ENCODE measurements at places on chromosomes 3 and 15.

DNA sequence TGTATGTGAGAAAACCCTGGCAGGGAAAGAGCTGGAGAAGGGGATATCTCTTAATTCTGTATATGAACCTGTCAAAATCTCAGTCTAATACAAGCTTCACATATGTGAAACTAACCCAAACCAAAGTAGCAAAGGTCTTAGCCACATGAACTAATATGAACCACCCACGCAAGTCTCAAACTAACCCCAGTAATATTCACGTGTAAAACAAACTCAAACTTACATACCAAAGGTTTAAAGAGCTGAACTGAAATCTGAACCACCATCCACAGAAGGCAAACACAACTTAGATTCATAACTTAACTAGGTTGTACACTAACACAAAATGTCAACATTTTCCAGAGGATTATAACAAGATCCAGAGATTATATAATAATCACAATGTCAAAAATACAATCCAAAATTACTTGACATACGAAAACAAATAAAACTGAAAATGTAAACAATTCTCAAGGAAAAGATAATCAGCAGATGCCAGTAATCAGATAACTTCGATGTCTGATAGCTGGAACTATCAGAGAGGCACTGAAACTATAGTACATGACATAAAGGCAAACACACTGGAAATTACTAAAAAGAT is 64.1 kb downstream of the VPS13C start:
- DNase-seq: no peak

DNA sequence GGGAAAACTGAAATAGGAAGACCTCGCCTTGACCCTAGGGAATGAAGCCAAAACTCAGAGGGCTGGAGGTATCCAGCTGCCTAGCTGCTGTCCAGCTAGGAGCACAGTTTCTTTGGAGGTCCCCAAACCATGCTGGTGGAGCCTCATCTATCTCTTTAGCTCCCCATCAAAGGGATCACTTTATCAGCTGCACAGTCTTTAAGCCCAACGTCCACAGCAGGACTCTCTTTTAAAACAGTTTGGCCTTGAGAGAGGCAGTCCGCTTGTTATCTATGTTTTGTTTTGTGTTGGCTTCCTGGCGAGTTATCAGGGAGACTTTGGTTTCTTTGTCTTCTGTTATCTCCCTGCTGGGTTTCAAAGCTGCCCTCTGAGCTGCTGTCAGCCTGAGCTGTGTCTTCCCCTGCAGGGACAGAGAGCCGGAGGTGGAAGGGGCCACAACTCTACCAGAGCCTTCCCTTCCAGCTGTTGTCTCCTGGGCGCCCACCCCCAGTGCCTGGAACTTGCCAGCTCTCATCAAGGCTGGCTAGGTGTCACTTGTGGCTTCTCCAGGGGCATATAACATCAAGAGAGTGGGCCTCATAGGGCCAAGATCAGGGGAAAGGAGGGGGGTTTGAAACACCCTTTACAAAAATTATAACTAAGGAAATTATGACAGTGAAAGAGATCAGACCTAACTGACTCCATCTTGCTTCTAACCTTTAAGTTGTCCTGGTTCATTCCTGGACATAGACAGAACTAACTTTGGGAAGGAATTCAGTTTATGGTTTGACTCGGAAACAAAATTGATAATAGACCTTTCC is 61.4 kb upstream of the C15orf39 start:
- no peak for DNase-seq

GRCh38 chr3:133591271-133591742 is 17.8 kb downstream of the CDV3 start:
- DNase-seq: no peak

DNA sequence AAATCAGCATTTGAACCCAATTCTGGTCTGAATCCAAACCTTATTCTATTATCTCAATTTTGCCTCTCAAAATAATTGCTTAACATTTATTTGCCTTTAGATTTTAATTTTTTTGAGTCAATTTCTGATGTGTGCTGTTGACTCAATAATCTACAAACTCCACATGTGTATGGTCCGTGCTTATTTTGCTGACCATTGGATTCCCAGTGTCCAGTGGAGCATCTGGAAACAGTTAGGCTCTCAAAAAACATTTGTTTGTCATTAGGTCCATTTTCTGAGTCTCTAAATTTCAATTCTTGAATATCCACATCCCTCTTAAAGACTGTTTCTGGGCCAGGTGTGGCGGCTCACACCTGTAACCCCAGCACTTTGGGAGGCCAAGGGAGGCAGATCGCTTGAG is 19.2 kb upstream of the MYZAP start:
- DNase-seq: no peak

DNA sequence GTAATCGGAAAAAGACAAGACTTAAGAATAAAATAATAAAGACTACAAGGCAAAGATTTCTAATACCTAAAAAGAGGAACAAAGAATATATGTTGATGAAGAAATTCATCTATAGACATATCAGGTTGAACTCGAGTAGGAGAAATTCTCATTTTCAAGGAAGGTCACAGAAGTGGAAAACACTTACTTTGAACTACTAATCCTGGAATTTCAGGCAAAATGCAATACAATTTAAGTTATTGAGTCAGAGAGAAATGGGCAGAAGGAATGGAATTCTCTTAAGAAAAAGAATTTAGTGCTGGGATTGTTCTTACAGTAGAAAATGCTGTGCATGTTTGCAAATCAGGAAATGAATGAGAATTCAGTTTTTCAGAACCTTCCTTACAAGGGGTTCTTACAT is 135.9 kb upstream of the TGFBR2 start:
- no peak for DNase-seq

DNA sequence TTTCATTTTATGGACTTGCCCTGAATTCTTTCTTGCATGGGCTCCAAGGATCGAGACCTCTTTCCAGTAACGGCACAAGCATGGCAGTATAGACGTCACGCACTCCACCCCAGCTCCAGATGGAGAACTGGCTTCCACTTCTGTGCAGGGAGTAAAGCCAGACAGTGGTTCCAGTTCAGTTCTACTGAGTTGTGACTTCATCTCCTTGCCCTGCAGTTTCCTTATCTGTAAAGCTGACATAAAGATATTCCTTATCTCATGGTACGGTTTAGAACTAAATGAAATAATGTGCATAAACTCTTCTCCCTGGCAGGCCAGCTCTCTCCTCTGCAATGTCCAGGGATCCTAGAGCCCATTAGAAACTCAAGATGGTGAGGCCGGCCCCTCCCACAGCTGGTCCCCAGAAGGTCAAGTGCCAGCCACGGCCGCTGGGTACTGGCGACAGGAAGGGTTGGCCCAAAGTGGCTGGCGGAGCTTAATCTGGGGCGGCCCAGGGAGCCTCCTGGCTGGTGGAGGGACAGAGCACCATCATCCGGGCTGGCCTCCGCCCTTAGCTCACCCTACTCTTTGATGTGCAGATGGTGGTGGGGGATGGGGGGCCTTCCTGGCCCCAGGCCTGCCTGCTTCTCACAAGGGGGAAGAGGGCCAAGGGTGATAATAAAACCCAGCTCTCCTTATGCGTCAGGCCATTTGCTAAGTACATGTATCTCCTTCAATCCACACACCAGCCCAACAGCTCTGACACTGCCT is 7.2 kb downstream of the MESP2 start:
- no peak for DNase-seq

DNA sequence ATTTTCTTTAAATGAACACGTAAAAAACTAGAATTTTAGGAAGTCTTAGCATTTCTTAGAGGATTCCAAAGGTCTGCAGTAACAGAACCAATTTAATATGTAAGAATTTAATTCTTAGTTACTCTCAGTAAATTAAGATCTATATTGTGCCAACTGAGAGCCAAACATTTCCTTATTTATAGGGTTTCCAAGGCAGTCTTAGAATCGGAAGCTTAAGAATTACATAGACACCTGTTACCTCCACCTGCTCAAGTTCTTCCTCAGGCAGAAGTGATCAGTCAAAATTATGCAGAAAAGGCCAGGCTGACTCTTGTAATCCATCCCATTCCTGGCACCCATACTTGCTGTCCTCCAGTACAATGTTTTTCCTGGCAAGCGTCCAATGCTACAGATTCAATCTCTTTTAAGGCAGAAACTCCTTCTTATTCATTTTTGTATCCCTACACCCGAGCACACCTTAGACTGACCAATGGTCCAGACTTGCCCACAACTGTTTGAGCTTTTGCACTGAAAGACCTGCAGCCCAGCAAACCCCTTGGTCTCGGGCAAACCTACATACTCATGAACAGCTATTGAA is 64.3 kb downstream of the NCEH1 start:
- no peak for DNase-seq

GRCh38 chr3:45583021-45583851 is 11.3 kb upstream of the LIMD1 start:
- DNase-seq: no peak

DNA sequence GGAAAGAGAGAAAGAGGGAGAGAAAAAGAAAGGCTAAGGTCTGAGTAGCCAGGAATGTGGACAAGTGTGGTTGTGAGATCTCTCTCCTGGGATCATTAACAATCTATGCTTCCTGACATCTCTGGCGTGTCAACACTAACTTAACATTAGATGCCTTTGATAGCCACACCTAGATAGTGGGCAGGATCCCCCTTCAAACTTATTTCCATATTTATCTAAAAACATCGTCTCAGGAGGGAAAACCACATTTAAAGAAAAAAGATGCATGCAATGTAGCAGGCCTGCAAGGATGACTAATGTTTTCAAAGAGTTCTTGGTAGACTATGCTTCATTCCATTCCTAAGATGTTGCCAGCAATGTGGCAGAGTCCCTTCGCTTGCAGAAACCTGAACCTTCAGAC is 80.9 kb downstream of the MLH1 start:
- DNase-seq: no peak

GRCh38 chr15:40379853-40380252 is 2.7 kb upstream of the KNSTRN start:
- DNase-seq: no peak

- no peak for DNase-seq
Observed at GRCh38 chr3:58020783-58021071, 12.5 kb downstream of the FLNB start.

DNA sequence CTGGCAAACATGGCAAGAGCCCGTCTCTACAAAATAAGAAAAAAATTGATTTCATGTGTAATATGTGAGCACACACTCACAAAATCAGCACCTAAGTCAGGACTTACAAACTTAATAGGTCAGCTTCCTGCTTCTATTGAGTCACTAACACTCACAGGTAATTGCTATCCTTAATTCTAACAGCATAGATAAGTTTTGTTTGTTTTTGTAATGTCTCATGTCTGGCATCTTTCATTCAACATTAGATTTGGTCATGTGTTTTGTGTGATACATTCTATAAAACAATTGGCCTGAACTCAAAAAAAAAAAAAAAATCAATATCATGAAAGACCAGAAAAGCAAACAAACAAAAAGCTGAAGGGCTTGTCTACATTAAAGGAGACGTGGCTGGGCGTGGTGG is 564.7 kb downstream of the AGBL1 start:
- DNase-seq: no peak

- no peak for DNase-seq
Observed at GRCh38 chr3:77467702-77468625, 428.1 kb downstream of the ROBO2 start.

GRCh38 chr3:140186421-140186920 is 251.5 kb downstream of the CLSTN2 start:
- DNase-seq: no peak

GRCh38 chr15:70826634-70827033 is 27.3 kb downstream of the LARP6 start:
- no peak for DNase-seq

GRCh38 chr15:29849716-29850115 is 27.4 kb upstream of the TJP1 start:
- DNase-seq: no peak

- DNase-seq: no peak
Observed at GRCh38 chr3:193783166-193783896, 190.3 kb downstream of the OPA1 start.

GRCh38 chr3:56816061-56816460 is 14.3 kb upstream of the ARHGEF3 start:
- no peak for DNase-seq

GRCh38 chr3:137039570-137039969 is 81.8 kb downstream of the IL20RB start:
- DNase-seq: no peak

DNA sequence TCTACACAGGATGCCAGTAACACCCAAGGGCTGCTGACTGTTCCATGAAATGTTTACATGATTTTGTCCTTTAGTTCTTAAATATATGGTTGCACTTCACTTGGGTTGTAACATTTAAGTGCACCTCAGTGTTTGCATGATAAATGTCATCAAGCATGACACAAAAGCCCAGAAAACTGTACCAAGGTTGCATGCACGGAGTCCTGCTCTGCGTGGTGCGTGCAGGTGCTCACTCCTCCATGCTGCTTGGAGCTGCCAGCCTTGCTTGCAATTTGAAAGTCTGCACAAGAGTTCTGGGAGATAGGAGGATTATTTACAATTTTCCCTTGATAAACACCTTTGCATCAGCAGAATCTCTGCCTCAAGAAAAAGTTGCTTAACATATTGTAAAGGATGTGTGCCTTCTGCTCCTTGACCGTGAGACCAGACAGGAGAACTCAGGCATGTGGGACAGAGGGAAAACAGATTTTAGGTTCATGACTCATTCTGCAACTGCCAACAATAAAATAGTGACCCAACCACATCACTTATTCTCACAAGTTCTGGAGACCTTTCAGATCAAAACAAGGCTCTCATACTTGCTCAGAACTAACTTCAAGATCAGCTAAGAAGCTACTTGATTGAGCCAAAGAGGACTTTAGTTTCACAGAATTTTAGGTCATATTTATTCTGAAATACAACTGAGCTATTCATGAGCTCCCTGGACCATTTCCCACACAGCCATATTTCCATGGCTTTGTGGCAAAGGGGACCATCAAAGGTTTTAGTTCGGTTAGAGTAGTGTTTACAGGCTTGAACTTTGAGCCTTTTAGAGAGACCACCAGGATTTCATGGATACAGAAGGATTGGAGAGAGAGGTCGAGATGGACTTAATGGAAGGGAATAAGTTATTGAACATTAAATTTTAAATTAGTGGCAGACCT is 128.4 kb upstream of the ZBED2 start:
- DNase-seq: no peak

DNA sequence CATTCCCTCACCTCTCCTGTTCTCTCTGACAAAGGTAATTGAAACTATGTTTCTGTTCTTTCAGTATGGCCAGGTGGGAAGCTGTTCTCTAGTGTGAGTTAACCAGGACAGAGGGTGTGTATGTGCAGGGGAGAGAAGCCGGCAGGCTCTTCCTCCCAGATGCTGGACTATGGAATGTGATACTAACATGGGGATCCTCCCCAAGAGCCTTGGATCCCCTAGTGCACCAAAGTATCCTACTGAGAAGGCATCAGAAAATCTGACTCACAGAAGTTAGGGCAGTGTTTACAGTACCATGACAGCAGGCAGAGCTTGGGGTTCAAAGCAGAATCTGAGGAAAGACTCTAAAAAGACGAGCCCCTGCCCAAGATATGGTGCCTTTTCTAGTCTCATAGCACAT is 123.1 kb downstream of the APBA2 start:
- no peak for DNase-seq

DNA sequence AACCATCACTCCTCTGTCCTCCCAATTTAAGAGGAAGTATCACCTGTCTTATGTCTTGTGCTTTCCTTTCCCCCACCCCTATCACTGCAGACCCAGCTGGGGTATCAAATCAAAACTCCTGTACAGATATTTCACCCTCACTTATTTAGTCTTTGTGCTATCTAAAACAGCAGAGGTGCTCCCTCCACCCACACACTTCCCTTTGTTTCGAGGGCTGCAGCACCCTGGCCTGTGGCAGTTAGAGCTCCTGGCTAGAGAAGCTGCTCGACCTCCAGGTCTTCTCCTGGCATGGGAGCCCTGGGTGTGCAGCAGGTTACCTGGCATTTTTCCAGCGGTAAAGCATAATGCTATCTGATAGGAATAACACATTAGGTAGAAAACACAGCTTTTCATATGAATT is 181.4 kb upstream of the BCL6 start:
- no peak for DNase-seq

- DNase-seq: no peak
Observed at GRCh38 chr3:28348265-28348628, 274 bp upstream of the ZCWPW2 start.
